ENCODE measurements at places on chromosomes 7 and 10.

- DNase-seq: no peak
Measured at GRCh38 chr7:142885311-142886230, at the start of gene TRPV6. Gene TRPV6, minus strand, starts transcription at chr7:142885745.

DNA sequence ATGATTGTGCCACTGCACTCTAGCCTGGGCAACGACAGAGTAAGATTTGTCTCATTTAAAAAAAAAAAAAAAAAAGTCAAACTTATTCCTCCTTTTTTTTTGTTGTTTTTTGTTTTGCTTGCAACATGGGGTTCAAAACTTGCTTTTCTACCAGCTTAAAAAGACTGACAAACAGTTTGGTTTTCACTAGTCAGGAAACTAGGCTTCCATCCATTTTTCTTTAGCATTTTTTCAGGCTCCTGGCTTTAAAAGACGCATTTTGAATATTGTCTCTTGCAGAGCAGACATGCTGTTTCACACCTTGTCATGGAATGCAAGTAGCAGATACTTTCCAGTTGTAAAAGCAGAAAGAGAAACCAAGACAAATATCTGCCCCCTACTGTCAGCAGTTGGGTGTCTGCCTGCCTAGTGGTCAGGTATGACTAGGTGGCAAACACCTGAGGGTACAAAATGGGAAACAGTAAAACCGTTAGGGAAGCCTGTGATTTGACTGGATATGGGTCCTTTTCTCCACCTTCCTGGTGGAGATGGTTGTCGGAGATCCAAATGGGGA is 139.9 kb downstream of the CCDC71L start:
- no peak for DNase-seq

DNA sequence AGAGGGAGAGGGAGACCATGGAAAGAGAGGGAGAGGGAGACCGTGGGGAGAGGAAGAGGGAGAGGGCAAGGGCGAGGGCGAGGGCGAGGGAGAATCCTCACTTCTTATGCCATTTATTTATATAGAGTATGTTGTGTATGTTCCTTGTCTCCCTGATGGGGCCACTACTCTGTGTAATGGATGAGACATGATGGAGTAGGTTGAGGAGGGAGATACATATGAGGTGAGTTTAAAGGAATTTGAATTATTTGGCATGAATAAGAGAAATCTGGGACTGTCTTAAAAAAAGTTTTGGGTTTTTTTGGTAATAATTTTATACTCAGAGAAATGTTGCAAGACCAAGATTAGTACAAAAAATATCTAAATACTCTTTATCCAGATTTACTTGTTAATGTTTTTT is 20.1 kb downstream of the CCSER2 start:
- DNase-seq: no peak

DNA sequence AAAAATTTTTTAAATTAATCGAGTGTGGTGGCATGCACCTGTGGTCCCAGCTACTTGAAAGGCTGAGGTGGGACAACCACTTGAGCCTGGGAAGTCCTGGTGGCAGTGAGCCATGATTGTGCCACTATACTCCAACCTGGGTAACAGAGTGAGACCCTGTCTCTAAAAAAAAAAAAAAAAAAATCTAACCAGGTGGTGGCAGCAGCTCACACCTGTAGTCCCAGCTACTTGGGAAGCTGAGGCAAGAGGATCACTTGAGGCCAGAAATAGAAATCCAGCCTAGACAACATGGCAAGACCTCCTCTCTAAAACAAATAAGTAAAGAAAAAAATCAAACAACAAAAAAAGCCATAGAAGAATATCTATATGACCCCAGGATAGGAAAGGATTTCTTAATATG is 3.6 kb upstream of the MYOF start:
- no peak for DNase-seq

DNA sequence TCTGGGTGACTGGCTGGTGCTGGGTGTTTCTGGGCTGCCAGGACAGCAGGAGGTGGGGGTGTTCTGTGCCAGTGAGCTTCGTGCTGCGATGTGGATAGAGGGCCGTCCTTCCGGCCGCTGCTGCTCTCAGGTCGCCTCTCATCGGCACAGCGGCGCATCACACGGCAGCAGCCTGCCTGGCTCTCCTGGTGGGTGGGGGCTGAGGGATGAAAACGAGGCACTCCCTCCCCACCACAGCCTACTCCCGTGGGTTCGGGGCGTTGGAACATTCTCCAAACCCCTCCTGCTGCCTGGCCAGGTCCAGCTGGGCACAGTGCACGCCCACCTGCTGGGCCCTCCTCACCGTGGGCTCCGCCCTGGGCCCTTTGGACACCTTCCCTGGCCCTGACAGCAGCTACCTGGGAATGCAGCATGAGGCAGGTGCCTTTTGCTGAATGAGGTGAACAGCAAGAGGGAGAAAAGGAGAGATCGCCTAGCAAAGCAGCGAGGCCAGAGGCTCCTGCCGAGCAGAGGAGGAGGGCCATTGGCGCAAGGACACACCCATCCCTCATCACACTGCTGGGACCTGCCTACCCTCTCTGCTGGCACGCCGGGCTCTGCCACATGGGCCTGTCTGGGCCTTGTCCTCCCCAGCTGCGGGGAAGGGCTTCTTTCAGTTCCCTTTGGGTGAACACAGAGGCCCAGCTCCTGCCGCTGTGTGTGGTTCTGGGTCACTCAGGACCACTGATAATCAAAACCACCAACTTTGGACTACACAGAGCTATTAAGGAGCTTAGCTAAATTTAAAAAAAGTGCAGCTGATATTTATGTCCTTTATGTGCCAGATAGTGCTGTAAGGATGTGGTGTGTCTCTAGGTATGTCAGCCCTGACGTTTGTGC is 33.4 kb downstream of the INPP5A start:
- no peak for DNase-seq

GRCh38 chr10:62894156-62894555 is 78.0 kb upstream of the EGR2 start:
- no peak for DNase-seq

GRCh38 chr10:5040781-5041470 is 37.3 kb upstream of the AKR1C2 start:
- DNase-seq: no peak

GRCh38 chr10:115572740-115573455 is 479.7 kb downstream of the ATRNL1 start:
- no peak for DNase-seq

DNA sequence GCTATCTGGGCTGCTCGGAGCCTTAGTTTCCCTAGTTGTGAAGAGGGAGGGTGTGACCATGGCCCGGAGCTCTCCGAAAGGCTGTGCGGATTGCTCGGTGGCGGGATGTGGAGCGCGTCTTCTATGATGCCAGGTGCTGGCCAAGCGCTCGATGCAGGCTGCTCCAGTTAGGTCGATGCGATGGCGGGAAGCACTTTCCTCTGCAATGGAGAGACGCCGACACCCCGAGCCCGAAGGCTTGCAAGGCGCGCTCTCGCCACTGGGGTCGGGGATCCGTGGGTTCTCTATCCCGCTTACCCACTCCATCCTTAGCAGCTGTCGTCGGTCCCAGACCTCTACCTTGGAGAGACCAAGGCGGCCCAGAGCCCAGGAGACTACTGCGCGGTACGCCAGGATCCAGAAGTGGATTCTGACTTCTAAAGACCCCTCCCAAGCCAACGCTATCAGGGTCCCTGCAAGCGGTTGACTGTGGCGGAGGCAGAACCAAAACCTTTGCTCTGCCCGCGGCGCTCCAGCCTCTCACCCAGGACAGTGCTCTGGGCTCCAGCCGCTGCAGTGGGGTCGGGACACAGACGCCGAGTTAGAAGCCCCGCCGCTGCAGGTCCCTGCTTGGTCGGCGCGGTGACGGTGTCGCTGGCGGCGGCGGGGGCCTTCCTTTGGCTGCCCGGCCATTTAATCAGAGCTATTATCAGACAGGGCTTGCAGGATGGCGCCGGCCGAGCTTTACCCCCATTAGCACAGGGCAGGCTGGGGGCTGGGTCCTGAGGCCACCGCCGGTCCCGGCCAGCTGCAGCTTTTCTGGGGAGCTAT is 7.8 kb upstream of the TBX20 start:
- DNase-seq: no peak

DNA sequence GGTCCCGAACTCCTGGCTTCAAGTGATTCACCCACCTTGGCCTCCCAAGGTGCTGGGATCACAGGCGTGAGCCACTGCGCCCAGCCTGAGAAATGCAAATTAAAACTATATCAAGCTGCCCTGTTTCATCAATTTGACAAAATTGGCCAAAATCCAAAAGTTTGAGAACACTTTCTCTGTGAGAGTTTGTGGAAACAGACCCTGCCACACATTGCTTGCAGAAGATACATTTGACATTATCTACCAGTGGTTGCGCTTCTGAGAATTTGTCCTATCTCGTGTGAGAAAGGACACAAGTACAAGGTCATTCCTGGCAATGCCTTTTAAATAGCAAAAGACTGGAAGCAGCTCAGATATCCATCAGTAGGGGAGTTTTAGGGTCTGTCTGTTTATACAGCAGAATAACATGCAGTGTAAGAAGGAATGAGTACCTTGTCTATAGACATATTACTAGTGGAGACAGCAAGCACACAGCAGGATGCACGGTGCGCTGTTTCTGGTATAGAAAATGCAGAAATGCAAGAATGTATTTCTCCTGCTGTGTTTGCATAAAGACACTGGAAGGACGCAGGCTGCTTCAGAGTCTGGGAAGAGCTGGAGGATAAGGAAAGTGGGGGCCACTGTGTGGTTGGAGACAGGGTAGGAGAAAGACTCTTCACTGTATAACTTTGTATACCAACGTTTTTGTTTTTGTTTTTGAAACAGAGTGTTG is 4.3 kb downstream of the LHPP start:
- DNase-seq: no peak

DNA sequence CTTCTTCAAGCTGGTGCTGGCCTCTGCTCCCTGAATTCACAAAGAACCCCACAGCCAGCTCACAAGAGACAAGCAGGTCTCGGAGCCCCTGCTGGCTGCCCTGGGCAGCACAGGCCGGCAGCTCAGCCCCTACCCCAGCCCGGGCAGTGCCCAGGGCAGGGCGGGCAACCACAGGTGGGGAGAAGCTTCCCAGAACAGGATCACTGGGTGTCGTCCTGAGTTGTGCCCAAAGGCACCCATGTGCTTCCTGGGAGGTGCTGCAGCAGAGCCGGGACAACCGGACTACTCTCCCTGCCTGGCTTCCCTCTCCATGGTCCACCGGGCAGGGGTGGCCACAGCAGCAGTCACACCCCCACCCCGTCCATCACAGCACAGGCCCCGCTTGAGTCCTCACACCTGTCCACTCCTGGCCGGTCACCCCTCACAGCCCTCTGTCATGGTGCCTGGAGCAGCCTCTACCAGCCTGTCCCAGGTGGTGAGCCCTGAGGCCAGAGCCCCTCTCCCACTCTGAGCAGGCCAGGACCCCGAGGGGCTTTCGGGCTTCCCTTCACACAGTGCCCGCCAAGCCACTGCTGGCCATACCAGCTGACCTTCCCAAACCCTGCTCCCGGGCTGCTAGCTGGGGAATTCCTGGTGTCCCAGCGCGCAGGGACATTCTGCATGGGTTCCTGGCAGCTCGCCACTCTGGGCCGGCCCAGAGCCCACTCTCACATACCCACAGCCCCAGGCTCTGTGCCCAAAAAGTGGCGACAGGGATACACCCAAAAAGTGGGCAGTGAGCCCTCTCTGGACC is 3.1 kb downstream of the RASGEF1A start:
- no peak for DNase-seq

DNA sequence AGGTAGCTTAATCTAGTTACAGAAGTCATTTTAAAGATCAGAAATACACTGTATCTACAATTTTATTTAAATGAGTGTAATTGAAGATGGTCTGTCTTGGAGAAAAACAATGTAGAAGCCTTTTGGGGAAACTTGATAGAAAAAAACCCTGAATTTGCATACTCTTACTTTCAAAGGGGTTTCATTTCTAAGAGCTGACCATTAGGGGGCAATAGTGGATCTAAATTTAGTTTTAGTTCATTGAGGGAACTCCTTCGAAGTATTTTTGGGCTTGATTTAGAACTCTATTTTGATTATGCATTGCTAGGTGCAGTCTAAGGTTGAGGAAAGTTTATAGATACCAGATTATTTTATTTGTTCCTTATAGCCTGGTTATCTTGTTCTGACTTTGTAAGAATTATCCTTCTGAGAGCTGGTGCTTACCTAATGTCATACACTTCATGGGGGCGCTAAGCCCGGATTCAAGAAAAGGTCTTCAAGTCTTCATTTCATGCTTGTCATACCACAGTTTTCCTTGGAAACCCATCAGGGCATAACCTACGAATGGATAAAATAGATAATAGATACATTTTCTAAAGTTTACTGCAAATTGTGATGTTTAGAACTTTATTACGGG is 69.1 kb upstream of the MXI1 start:
- DNase-seq: no peak

- no peak for DNase-seq
Measured at GRCh38 chr10:113049881-113050280, 99.8 kb downstream of the TCF7L2 start.

GRCh38 chr7:92873776-92874175 is 37.4 kb upstream of the CDK6 start:
- DNase-seq: no peak

DNA sequence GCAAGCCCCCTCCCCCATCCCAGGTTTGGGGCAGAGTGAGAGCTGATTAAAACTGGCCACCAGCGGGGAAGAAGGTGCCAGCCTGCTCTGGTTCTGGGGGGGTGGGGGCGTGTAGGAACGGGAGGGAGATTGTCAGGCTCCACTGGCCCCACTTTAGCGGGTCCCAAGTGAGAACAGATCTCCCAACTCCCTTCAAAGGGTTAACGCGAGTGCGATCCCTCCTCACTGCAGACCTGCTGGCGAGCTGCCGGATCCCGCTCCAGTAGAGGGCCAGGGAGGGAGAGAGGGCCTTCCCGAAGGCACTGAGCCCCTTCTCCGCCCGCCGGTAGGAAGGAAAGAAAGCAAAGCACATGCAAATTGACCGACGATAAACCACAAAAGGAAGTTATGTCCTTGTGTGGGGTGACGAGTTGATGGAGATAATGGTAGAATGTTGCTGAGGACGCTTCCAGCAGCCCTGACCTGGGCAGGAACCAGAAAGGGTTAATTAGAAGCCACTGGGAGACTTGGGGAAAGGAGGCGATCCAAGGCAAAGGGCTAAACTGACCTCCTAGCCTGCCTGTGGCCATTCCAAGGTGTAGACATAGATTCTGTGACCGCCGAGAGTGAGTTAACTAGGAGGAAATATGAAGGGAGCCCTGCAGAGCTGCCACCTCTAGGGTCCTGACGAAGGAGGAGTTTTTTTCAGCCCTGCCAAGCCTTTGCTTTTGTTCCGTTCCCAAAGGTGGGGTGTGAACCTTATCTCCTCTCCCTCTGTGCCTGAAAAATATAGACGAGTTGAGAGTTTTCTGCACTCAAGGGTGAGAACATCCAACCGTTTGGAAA is 1.5 kb downstream of the NRG3 start:
- DNase-seq: no peak

GRCh38 chr10:98246911-98247805 is 20.8 kb downstream of the LOXL4 start:
- no peak for DNase-seq

DNA sequence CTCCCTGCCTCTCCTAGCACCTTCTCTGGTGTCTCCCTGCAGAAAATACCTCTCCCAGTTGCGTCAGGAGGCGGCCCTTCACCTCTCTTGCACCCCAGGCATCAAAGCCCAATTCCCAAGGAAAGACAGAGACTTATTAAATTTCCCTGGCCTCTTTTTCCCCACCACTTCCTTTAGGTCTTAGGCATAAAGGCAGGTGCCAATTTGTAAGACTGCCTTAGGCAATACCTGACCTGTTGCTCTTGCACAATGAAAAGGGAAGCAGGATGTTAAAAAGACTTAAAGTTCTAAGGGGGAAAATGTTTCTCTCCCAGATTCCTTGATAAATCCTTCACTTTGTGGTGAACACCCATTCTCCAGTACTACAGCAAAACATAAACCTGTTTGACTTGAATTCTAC is 186.7 kb downstream of the SLC25A13 start:
- DNase-seq: no peak

- DNase-seq: no peak
Measured at GRCh38 chr7:140992422-140992821, 22.3 kb downstream of the MRPS33 start.

Measured in stimulated activated CD4-positive, alpha-beta T cell treated with anti-CD3 and anti-CD28 coated beads, Interleukin-1b, Interleukin-23, amount 100 ng/mL, for 1 hour (primary cell).